Suppressor macrophage (primary cell): ENCODE measurements at places on chromosomes 3 and 15.

DNA sequence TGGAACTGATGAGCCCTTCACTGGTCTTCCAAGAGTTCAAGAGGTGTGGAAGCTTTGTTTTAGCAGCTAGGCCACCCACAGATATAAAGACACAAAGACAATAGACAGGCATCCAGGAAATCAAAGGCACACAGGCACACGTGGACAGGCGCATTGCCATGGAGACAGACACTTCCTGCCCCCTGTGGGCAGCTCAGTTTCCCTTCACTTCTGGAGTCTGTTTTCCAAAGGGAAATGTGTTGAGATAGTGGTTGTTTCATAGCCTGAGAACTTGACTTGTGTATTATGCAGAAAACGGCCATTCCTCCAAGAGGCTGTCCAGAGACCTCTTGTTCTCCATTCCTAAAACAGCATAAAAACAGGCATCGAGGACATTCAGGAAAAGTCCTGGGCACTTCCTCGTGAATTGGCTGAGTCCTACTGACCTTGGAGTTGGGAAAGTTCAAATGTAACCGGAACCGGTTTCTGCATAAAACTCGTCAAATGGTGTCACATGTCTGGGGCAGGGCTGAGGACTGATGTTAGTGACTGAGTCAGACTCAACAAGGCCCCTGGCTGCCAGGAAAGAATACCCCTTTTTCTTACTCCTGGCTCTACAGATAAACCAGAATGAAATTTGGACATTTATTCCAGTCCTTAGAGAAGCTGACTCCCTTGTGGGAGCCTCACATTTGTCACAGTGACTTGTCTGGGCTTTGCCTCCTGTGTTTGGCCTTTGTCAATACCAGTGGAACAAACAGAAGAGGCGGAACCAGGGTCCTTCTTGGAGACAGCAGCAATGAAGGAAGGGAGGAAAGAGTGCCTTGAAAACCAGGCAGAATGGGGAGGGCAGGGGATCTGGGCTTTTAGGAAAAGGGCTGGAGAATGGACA, 1.3 kb downstream of the ALPK3 start:
- DNase-seq, result peak; percentile 24

GRCh38 chr3:150000641-150001040, 29.9 kb upstream of the PFN2 start:
- no peak for DNase-seq

DNA sequence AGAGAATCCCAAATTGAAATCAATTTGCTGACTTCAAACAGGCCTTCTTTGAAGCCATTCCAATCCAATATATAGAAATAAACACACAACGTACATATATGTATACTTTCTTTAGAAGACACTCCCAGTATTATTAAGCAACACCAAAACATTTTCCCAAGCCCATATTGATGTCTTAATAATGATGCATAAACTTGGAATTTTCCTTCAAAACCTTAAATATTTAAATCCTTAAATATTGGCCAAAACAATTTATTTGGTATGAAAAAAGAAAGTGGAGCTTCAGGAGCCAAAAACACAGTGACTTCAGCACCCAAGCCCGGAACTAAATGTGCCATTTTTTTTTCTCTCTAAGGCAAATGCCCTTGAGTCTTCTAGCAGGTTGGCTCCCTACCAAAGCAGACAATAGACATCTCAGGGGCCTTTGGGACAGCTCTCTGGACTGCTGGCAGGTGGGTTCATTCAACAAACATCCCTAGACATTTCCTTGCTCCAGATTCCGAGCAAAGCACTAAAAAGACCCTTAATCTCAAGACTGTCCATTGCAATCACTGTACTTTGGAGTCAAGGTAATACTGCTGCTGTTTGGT, 384.7 kb downstream of the NTRK3 start:
- no peak for DNase-seq

DNA sequence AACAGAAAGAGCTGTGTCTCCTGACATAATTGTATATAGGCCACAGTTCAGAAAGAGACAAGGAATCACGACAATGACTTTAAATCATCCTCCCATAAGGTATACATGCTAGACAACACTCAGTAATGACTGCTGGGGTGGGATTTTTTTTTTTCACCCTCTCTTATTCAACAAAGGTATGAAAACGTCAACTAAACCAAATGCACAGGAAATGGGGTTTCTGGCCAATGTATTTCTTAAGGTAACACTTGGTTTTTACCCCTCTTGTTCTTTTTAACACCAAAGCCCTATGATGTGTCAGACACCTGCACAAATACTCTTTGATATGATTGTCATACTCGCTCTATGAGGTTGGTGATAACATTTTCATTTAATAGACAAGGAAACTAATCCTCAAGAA, 78.3 kb downstream of the MCF2L2 start:
- no peak for DNase-seq

DNA sequence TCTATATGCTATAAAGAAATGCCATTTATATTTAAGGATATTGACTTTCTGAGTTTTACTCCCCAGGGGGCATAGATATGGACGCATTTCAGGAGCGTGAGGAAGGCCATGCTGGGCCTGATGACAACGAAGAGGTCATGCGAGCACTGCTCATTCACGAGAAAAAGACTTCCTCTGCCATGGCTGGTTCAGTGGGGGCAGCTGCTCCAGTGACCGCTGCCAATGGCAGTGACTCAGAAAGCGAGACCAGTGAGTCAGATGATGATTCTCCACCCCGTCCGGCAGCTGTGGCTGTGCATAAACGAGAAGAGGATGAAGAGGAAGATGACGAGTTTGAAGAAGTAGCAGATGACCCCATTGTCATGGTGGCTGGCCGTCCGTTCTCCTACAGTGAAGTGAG, 38.4 kb downstream of the GTF2E1 start:
- peak; percentile 90 for DNase-seq

DNA sequence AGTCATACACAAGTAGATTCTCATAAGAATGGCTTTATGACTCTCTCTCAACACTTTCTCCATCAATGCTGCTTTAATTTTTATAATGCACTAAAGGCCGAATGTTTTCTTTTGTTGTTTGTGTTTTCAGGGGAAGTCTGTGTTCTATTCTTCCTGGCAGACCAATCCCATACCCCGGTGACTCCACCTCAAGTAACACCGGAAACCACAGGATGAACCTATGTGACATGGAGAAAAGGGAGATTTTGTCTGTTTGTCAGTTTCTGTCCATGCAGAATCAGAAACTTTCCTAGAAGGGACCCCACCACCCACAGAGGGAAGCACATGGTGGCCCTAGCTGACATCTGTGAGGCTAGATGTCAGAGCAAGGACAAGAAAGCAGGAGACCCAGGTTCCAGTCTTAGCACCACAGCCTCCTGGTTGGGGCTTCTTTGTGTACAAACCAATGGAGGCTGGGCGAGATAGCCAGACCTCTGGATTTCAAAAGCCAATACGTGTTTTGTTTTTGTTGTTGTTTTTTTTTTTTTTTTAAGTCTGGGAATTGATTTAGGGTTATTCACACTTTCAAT, 109.0 kb downstream of the OSBPL10 start:
- no peak for DNase-seq

- peak; percentile 83 for DNase-seq
These were observed 35.4 kb downstream of the EHD4 start for GRCh38 chr15:41936649-41937567.

DNA sequence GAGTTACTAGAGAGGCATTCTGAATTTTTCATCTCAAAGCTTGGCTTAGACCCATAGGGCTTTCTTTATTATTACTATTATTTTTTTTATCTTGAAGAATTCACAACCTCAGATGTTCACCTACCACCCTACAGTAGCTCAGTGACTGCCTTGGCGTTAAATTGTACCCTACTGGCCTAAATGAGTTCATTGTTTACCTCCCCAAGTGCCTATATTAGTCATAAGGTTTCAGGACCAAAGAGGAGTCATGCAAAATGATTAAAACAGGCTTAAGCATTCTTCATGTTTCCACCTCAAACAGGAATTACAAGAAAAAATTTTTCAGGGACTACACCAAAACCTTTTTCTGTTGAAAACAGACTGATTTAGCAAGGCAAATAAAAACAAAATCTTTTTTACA, 751.5 kb downstream of the SQOR start:
- no peak for DNase-seq

DNA sequence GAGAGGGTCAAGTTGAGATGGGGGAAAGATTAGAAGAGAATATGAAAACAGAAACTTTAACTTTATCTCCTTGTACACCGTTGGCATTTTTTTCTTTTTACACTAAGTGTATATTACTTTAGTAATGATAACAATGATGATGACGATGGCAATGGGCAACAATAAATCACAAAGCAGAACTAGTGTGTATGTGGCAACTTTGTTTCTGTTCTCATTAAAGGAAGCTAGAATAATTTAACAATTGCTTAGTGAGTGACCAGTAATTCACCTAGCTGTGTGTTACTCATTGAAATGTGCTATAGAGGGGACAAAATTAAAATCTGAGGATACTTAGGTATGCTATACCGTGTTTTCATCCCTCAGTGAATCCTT, 318.5 kb upstream of the TBL1XR1 start:
- peak; percentile 51 for DNase-seq

- DNase-seq, result no peak
These were observed 161.3 kb downstream of the OCA2 start for GRCh38 chr15:27937851-27938250.

GRCh38 chr3:151445273-151446001, 15.4 kb downstream of the IGSF10 start:
- peak; percentile 48 for DNase-seq

DNA sequence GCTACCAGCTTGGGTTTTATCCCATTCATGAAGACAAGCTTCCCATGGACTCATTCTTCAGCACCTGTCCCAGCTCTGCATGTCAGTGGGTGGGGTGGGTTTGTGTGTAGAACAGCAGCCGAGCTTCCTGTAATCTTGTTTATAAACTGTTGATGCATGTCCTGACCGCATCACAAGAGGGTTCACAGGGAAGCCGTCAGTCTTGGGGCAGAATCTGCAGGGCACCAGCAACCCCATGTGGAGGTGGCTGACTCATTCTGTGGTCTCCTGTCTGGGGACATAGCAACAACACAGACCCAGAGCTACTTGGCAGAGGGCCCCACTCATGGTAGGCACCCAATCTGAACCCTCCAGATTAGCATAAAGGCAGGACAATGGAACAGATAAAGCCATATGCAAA, 35.6 kb downstream of the DAPK2 start:
- DNase-seq, result peak; percentile 86

GRCh38 chr15:98901434-98902072, 106.0 kb downstream of the PGPEP1L start:
- no peak for DNase-seq

DNA sequence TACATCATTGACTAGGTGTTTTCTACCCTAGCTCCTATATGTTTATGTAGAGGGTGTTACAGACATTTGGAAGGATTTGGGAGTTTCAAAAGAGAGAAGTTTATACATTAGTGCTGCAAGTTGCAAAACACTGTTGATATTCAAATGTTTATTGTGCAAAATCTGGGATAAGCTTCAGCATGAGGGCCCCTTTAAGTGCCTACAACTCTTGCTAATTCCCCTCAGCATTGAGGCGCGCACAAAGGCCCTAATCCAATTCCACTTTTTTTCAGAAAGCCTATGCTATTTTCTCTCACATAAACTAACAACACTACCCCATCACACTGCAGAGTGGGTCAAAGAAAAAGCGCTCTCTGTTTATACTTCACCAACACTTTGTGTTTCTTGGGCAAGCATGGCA, 208.0 kb downstream of the NR2F2 start:
- no peak for DNase-seq
